ENCODE measurements at places on chromosomes 16 and 17. TPM values are rescaled to one million over a fixed set of nuclear protein-coding genes. Genes with fewer than 3 reads are reported as not detected.

- no peak for DNase-seq
These were observed 31.1 kb upstream of the CARMIL2 start for GRCh38 chr16:67613808-67614207.

DNA sequence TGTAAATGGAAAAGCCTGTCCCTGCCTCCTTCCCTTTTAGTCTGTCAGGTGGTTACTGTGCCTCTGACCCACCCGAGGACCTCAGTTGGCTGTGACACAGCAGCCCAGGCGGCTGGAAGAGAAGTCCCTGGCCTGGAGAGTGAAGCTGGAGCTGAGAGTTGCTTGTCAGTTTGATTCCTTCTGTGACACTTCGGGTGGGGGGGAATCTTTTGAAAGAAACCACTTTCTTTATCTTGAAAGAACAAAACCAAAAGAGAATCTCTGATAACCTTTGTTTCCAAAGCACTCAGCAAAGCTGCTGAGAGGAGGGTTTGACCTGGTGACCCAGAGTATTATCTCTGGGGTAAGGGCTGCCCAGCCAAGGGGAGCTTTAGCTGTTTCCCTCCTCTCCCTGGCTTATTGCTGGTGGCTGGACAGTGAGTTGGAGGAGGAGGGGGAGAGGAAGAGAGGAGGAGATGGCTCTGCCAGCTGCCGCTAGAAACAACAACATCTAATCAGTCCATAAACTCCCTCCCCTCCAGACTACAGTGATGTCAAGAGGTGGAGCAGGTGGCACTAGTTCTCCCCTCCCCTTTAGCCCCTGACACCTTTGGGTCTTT is 34.0 kb downstream of the YPEL2 start:
- no peak for DNase-seq

The WFDC1 gene
- 2.6 TPM for polyA plus RNA-seq

- DNase-seq: no peak
These were observed 46.1 kb upstream of the NLRP1 start for GRCh38 chr17:5630434-5630833.

GRCh38 chr16:74982256-74982655 is 2.7 kb downstream of the WDR59 start:
- no peak for DNase-seq

DNA sequence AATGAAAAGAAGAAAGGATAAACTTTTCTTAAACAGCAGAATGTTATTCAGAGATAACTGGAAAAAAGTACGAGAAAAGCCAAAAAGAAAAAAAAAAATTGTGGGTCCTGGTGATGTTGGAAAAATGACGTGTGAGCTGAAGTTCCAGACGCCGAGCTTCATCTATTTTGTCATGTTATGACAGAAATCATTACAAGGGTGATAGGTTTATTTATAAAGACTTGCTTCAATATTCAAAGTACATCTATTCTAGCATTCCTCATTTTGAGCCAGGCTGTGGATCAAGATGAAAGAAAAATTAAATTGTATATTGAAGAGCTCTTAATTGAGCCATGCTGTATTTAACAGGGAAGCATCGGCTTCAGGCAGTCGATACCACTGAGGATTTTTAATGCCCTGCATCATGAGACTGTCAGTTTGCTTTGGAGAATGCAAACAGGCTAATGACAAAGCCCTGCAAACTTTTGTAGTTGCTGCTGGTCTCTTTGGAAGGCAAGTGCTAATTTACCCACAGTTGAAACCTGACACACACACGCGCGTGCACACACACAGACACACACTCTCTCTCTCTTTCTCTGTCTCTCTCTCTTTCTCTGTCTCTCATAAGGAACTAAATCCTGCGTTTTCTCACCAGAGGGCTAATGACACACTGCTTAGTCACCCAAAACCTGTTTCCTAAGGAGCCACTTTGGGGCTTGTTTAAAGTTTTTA is 110.7 kb downstream of the WWOX start:
- no peak for DNase-seq

The IL34 gene
- polyA plus RNA-seq: 4.0 TPM

DNA sequence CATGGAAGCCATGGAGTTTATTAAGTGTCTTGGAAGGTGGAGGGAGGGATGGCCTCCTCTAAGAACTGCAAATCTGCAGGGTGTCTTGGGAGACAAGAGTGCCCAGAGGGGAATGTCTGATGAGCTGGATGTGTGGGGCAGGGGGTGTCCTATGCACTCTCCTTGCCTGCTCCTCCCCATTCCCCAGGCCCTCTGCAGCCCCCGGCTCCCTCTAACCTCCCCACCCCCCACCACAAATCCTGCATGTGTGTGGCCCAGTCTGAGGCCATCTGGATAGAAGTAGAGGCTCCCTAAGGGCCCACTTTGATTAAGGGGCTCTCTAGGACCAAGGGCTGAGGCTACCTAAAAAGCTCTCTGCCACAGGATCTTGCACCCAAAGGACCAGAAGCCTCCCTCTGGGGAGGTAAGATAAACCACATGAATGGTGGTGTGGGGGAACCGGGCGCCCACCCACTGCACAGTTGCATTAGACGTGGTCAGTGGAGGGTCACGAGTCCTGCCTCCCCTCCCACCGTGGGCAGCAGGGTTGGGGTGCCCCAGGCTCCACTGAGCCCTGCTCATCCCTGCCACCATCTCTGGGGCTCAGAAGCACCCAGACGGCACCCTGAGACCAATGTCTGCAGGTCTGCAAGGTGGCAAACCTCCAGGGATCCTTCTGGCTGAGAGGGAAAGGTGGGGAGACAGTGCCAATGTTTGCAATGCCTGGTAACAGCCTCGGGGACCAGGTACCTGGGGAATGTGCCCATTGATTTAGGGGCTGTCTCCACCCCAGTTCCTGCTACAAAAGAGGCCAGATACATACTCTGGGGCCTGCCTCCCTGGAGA is 618 bp downstream of the AANAT start:
- DNase-seq: no peak

The CMIP gene
- polyA plus RNA-seq: not detected

DNA sequence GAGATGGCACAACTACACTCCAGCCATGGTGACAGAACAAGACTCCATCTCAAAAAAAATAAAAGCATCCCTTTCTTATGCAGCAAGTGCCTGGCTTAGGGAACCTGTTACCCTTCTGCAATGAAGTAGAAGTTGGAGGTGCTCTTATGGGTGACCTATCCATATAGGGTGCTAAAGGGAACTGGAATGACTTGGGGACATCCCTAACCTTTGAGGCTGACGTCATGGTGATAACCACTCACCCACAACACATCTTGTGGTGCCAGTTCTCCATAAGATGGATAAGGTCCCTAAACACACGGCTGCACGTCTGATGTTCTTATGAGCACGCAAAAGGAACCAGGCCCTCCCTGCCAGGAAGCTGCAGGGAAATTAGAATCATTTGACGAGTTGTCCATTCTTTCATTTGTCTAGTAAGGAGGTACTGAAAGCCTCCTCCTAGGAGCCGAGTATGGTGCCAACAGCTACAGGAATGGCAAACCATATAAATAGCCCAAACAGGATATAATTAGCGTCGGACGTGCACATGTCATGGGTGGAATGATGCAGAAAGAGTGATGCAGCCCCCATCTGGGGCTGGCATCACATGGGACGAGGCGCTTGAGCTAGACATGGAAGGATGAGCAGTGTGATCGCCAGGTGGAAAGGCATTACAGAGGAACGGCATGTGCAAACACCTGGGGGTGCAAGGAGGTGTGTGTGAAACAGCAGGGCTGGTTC is 52.5 kb downstream of the ARHGAP27 start:
- DNase-seq: no peak

DNA sequence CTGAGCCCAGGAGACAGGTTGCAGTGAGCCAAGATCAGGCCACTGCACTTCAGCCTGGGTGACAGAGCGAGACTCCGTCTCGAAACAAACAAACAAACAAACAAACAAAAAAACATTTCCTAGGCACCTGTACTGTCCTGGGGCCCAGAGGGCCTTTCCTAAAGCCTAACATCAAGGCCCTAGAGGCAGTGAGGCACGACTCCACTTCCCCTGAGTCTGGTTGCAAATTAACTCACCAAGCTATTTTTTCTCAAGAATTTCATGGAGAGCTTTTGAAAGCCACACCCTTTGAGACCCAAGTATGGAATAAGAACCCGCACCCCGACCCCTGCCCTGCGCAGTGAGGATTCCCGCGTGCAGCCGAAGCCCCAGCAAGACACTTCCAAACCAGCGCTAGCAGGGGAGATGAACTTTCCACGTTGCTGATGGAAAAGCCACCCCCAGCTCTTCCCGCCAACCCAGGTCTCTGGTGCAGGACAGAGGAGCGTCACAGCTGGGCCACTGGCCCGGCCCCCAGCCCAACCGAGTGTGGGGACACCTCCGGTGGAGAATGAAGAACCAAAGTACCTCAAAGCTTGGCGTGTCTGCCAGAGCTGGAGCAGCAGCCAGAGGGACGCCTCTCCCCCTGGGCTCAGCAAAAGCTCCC is 1.2 kb downstream of the CHST5 start:
- DNase-seq: no peak

The MRPL10 gene
- 60.2 TPM for polyA plus RNA-seq

The ARMC7 gene
- polyA plus RNA-seq: 5.2 TPM

The TBC1D3I gene
- 3.2 TPM for polyA plus RNA-seq

DNA sequence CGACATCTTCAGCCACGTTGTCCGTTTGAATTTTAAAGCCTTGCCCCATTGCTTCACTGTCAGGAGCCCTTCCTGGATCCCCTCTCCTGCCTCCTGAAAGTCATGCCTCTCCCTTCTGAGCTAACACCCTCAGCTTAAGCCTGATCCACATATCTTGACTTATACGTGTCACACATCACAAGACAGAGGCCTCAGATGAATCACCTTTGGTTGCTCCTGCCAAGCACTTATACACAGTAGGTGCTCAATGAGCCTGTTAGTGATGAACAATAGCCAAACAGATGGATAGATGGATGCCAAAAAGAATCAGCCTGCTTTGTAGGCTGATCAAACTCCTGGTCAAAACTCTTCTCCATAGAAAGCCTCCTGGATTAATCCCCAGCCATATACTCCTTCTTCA is 31.8 kb downstream of the PITPNM3 start:
- DNase-seq: no peak

The XYLT1 gene
- polyA plus RNA-seq: 5.5 TPM

DNA sequence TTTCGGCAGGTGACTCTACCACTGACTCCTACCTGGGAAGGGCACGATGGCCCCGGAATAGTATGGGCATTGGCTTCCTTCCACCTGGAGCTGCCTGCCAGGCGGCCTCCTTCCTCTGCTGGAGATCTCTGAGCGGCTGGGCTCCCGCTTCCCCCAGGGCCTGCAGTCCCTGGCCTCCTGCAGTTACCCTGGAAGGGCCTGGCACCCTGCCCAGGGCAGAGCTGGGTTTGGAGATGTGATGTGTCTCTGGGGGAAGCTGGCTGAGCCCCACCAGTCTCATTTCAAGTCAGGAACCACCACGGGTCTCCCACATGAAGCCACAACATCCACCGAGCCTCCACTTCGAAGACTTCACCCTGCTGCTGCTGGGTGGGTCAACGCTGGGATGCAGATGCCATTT is 97.9 kb downstream of the IRF8 start:
- DNase-seq: no peak

DNA sequence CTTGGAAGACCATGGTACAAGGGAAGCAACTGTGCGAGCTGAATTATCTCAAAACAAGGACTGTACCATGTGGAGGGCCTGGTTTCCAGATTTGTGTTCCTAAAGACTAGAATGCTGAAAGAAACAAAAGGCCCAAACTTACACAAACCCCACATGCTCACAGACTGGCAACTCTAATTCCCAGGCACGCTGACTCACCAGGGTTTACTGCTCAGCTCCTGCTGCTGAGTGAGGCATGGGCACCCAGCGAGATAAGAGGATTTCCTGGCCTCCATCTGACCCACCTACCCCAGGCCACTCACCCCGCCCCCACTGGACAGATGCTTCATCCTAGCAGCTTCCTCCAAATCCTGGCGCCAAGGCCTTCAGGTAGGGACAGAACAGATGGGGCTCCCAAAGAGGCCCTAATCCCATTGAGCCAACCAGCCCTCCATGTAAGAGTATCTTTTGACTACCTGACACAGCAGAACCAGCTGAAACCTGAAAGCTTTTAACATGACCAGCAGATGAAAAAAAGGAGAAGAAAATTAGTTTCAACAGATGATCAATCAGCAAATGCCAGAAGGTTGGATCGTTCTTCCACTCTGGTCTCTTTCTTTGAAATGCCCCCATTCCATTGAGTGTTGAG is 33.9 kb downstream of the DCUN1D3 start:
- DNase-seq: no peak

The GSG1L gene
- polyA plus RNA-seq: 2.1 TPM

GRCh38 chr16:546909-547770 is 13.1 kb upstream of the PRR35 start:
- DNase-seq: peak; percentile 57

- no peak for DNase-seq
These were observed 150.8 kb downstream of the C16orf78 start for GRCh38 chr16:49524216-49524946.

The EPX gene
- not detected for polyA plus RNA-seq

- DNase-seq: no peak
These were observed 7.9 kb downstream of the PRCD start for GRCh38 chr17:76547642-76548202.

DNA sequence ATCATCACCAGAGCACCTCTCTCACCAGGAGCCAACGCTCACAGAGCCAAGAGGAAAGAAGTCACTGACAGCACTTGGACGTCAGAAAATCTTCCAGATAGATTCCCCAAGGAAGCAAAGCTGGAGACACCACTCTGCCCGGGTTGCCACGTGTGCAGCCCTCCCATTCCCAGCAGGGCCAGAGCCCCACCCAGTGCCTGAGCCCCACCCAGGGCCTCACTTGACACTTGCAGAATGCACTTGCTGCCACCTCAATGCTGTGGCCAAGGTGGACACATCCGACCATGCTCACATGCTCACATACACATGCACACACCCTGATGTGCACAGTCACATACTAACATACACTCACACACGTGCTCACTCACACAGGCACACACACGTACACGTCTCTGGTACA is 240.7 kb downstream of the RBFOX3 start:
- DNase-seq: no peak

The TP53TG3B gene
- polyA plus RNA-seq: not detected

DNA sequence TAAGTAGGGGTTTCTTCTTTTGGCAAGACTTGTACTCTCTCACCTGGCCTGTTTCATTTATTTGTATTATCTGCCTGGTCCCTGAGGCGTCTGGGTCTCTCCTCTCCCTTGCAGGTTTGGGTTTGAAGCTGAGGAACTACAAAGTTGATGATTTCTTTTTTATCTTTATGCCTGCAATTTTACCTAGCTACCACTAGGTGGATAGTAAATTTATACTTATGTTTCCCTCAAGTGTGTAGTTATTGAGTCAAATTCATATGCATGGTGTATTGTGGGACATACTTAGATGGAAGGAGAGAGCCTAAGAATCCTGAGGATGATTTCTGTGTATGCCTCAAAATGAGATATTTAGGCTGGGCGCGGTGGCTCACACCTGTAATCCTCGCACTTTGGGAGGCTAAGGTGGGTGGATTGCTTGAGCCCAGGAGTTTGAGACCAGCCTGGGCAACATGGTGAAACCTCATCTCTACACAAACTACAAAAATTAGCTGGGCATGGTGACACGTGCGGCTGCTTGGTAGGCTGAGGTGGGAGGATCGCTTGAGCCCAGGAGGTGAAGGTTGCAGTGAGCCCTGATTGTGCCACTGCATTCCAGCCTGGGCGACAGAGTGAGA is 13.6 kb downstream of the TMEM98 start:
- no peak for DNase-seq
